ENCODE measurements at places on chromosomes 2 and 18. TPM values are rescaled to one million over a fixed set of nuclear protein-coding genes. Genes with fewer than 3 reads are reported as not detected.

CABYR gene
- total RNA-seq: 5.3 TPM

LAMA3 gene
- total RNA-seq: 57.5 TPM

NR4A2 gene
- 14.1 TPM for total RNA-seq

OR6B2 gene
- not detected for total RNA-seq

ALPP gene
- not detected for total RNA-seq

CDH7 gene
- not detected for total RNA-seq

MC2R gene
- total RNA-seq: not detected

AQP12B gene
- total RNA-seq: not detected

PSMA8 gene
- not detected for total RNA-seq

Measured in omental fat pad (tissue), 4 donors.